ENCODE measurements at places on chromosomes 5 and 9.

DNA sequence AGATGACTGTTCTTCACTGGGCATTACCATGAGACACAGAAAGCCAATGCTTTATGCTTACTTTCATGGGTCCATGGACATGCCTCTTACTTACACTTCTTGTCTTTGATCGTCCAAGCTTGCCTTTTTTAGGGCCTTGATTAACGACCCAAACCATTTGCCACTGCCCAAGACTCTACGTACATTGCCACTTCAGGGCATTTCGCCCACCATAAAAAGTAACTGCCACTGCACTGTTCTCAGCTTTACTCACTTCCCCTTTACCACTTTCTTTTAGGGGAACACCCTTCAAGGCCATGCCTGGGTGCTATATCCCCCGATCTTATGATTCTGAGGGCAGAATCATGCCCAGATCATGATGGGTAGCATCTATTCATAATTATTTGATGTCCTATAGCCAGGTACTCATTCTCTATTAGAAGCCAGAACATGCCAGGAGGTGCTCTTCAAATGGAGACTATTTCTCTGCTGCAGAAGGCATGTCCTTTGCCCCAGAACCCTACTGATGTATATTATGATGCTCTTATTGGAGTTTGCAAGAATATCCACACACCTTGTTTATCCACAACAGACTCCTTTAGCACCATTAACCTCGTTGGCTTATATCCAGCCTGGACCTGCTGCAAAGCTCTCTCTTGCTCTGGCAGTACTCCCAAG lies 64.1 kb upstream of the RAD23B start:
- DNase-seq, result no peak

- no peak for DNase-seq
These were observed 449.3 kb downstream of the PRR16 start for GRCh38 chr5:120913396-120913795.

- DNase-seq, result no peak
These were observed 67.9 kb upstream of the TTC23L start for GRCh38 chr5:34771076-34771475.

- no peak for DNase-seq
These were observed 75.6 kb downstream of the DMRT2 start for GRCh38 chr9:1125741-1126140.

GRCh38 chr5:125461641-125462072 lies 715.2 kb upstream of the ZNF608 start:
- no peak for DNase-seq

DNA sequence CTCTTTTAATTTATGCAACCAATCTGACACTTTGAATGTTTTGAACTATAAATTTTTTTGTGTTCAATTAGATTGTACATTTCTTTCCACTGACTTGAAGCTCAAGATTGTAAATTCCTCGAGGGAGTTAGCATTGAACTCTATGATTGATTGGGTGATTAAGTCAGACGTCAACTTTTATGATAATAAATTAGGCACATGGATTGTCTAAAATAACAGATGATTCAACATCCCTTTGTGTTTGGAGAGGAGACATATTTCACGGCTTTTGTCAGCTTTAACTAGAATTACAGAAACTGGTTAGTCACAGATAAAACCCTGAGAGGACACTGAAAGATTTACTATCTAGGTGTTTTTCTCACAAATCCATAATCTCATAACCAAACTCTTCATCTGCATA lies 32.7 kb upstream of the TXNDC8 start:
- no peak for DNase-seq

DNA sequence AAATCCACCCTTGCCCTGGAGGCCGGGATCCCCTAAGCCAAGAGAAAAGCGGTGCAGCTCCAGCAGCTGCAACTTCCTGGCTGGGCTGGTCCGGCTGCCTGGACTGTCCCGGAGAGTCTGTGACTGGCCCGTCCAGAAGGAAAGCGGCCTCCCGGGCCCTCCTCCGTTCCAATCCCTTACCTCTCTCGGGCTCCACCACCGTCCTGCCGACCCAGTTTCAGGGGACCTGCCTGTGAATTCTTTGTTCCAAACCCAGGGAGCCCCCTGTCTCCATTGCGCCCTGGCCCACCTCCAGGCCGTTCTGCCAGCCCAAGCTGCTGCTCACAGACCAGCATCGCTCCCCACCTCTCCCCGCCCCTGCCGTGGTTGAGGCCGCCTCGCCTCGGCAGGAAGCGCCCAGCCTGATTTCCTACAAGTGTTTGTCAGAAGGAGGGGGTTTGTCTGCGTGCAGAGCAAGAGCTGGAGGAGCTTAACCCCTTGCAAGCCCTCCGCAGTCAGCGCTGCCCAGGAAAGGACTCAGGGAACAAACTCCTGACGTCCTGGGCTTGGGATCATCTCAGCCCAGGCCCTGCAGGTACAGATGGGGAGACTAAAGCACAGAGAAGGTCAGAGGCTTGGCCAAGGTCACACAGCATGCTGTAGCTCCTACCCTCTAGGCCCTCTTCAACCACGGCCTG lies at the start of gene AKNA:
Gene AKNA (minus strand): TSS at position 303 of the 677 bp plus-strand sequence. CDS start 6,649 bp downstream, outside the sequence.
- DNase-seq, result peak; percentile 93

GRCh38 chr5:60395712-60396329 lies 304.1 kb downstream of the DEPDC1B start:
- DNase-seq, result no peak

- DNase-seq, result no peak
These were observed 108.1 kb upstream of the IL6ST start for GRCh38 chr5:56102889-56103288.

GRCh38 chr9:6015278-6016157 lies at the start of gene RANBP6:
TSS of gene RANBP6 (minus strand) at chr9:6015624. CDS start at chr9:6015607, 17 bp downstream.
- DNase-seq, result peak; percentile 93

- DNase-seq, result no peak
These were observed 188.8 kb downstream of the MTRR start for GRCh38 chr5:8057769-8058168.

GRCh38 chr5:82855893-82856550 lies 221.2 kb downstream of the TMEM167A start:
- no peak for DNase-seq

Data from islet precursor cell (in vitro differentiated cells).